Fibroblast of skin of right quadriceps (primary cell): ENCODE measurements at places on chromosomes 7 and 10.
A peak's percentile ranks its signal among the peaks of the same experiment; 100 is the strongest.

- DNase-seq = peak; percentile 28
These were observed 543.1 kb upstream of the MBL2 start for GRCh38 chr10:53315709-53316108.

GRCh38 chr7:35386816-35387706 is 133.2 kb upstream of the TBX20 start:
- DNase-seq = no peak

- no peak for DNase-seq
These were observed 219.7 kb downstream of the TRIL start for GRCh38 chr7:28738412-28738811.

DNA sequence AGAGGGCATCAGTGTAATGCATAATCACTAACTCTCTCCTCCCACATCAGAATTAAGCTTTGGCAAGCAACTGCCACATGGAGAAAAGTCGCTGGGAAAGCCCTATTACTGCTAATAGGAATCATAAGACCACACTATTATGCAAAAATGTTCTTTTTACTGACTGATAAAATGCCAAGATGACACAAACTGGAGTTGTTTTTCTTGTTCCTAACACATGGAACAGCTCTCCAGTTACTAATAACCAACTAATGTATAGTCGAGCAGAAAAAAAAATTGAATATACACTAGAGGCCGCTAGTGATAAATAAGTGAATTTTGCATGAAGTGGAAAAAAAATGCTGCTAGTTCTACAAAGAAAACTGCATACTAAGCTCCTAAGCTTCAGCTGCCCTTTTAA is 165.6 kb downstream of the TPK1 start:
- peak; percentile 2 for DNase-seq

DNA sequence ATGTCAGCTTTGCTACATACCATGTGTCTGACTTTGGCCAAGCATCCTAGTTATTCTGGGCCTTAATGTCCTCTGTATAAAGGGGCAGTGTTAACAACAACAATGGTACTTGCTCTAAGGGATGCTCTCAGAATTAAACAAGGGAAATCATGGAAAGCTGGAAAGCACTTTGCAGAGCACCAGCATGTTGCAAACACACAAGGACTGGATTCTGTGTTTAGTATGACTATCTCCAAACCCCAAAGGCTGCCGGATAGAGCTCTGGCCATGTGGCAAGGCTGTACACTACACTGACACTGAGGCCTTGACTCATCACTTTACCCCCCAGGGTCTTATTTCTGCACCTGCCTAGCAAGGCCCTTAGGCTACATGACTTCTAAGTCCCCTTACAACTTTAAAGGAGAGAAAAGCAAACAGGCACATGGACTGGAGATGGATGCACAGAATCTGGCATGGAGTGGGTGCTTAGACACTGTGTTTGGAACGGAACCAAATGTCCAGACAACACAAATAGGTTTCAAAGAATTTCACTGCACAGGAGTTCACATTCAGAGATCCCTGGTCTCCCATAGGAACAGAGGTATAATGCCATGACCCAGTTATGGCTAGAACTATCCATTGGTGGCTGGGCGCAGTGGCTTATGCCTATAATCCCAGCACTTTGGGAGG is 74.6 kb downstream of the FAM13C start:
- DNase-seq = no peak

GRCh38 chr7:15128716-15129115 is 226.2 kb upstream of the DGKB start:
- DNase-seq = no peak

DNA sequence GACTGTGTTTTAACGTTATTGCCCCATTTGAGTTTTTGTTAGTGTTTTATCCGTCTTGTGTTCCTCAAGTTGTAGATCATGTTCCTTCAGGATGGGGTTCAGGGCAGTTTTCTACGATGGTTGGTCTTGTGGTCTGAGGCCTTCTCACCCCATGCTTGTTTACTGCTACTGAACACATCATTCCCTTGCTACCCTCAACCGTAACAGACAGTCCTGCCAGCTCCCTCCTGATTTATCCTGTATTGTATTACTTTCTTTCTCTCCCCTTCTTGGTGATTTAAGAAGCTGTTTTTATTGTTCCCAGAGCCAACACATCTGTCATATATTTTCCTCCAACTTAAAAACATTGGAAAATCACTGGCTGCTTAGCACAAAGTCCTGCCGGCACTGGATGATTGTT is 719.8 kb downstream of the INHBA start:
- DNase-seq = no peak

GRCh38 chr10:67629461-67629971 is 66.5 kb downstream of the CTNNA3 start:
- DNase-seq = peak; percentile 13

DNA sequence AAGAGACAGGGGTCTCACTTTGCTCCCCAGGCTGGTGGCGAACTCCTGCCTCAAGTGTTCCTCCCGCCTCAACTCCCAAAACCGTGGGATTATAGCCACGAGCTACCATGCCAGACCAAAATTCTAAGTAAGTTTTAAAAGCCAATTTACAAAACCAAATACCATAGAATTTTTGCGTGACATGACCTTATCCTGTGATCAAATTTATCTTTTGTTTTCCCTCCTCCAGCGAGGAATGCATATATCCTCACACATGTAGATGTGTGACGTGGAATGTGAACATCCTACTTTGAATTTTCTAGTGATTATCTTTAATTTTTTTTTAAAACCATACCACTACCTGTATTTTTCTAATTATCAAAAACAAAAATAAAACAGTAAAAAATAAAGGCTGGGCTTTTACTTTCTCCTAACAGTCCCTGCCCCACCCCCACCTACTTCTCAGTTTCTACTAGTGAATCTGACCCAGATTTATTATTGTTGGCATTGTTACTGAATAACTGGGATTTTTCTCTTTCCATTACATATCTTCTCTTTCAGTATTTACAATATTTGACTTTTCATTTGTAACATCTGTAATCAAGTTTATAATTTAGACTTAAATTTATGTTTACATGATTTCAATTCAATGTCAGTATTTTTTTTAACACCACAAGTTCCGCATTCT is 26.0 kb downstream of the CYTH3 start:
- peak; percentile 72 for DNase-seq

- DNase-seq = no peak
These were observed 16.5 kb downstream of the MYPN start for GRCh38 chr10:68125772-68126171.

- peak; percentile 31 for DNase-seq
These were observed 4.1 kb upstream of the SFR1 start for GRCh38 chr10:104117839-104118323.

DNA sequence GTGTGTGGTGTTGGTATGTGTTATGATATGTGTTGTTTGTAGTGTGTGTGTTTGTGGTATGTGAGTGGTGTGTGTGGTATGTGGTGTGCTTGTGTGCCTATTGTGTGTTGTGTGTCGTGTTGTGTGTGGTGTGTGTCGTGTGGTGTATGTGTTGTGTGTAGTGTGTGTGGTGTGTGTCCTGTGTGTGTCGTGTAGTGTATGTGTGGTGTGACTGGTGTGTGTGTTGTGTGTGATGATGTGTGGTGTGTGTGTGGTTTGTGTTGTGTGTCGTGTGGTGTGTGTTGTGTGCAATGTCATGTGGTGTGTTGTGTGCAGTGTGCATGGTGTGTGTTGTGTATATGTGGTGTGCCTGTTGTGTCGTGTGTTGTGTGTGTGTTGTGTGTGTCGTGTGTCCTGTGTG is 144.6 kb downstream of the DNAJB6 start:
- no peak for DNase-seq

DNA sequence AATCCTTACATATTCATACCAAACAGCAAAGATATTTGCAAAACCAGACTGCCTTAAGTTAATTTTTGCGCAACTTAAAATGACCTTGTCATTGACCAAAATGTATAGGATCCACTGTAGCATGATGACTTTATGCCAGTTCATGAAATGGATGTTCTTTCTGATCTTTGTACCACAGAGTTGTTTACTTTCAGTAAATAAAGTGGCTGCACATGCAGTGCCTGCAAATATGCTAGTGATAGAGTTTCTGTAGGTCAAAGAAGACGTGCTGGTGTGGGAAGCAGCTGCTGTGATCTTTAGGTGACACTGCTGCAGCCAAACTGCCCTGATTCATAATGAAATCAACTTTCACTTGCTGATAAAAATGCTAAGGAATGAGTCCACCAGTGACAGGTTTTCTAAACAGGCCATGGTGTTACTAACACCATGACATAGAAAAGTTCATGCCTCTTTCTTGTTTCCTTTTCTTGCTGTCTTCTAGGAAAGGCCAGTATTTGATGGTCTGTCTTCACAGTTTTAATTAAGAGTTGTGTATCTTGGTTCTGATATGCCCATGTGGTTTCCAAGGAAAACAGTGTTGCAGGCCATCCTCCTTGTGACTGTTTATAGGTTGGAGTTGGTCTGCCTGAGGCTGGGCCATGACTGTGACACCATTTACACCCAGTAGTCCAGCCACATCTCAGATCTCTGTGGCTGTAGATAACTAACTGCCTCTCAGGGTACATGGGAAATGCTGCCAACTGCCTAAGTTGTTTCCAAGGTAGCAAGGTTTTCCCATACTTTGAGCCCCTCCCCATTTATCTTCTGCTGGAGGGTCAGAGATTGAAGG is 62.5 kb downstream of the INSYN2A start:
- DNase-seq = no peak

- peak; percentile 69 for DNase-seq
These were observed at the start of gene IGFBP3 for GRCh38 chr7:45920502-45921380. Gene IGFBP3, minus strand, starts transcription at chr7:45921272. Its CDS starts 132 bp downstream, at chr7:45921140.

GRCh38 chr10:129411393-129411705 is 55.7 kb upstream of the MGMT start:
- no peak for DNase-seq

GRCh38 chr10:116098411-116099022 is 174.5 kb downstream of the GFRA1 start:
- DNase-seq = peak; percentile 31

GRCh38 chr7:35463176-35463700 is 209.3 kb upstream of the TBX20 start:
- DNase-seq = no peak

GRCh38 chr10:126352453-126352852 is 35.8 kb downstream of the ADAM12 start:
- DNase-seq = no peak

GRCh38 chr10:22133749-22134624 is 83.8 kb downstream of the EBLN1 start:
- DNase-seq = no peak

DNA sequence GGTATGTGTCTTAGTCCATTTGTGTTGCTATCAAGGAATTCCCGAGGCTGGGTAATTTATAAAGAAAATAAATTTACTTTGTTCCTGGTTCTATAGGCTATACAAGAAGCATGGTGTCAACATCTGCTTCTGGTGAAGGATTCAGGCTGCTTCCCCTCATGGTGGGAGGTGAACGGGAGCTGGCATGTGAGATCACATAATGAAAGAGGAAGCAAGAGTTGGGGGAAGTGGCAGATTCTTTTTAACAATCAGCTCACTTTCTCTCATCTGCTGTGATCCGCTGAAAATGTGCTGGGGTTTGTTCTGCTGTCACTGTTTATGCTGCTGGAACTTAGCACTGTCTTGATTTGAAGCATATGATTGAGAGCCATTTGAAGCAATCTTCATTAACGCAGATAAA is 730.0 kb upstream of the SORCS1 start:
- no peak for DNase-seq

GRCh38 chr10:94315975-94316464 is 46.7 kb downstream of the NOC3L start:
- DNase-seq = peak; percentile 82

DNA sequence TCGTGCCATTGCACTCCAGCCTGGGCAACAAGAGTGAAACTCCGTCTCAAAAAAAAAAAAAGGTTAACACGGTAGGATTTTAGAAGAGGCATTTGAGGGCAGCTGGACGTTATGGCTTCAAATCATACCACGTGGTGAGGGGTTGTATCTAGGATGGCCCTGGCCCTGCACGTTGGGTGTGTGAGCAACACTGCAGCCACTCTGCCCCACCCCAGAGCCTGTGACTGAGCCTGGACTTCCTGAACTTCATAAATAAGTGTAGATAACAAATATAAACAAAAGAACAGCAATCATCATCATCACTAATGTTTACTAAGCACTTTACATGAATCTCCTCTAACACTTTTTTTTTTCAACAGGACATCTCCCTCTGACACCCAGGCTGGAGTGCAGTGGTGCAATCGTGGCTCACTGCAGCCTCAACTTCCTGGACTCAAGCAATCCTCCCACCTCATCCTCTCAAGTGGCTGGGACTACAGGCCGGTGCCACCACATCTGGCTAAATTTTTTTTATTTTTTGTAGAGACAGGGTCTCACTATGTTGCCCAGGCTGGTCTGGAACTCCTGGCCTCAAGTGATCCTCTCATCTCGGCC is 169.5 kb upstream of the FRMD4A start:
- no peak for DNase-seq

DNA sequence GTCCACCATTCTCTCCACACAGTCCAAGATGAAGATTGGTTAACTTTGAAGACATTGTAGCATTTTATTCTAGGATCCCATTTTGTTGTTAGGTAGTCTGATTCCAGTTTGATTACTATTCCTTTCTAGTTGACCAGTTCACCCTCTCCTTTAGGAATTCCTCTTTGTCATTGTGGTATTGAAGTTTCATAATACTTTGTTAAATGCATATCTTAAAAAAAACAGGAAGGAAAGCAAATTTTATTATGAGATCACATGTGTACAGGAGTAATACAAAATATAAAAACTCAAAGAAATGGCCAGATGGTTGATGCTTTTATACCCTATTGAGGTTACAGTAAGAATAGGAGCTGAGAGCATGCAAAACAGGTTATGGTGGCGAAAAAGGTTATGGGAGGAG is 15.5 kb upstream of the SEMA3C start:
- DNase-seq = peak; percentile 17

- DNase-seq = peak; percentile 65
These were observed 48.0 kb downstream of the CREB3L2 start for GRCh38 chr7:137953665-137954470.

DNA sequence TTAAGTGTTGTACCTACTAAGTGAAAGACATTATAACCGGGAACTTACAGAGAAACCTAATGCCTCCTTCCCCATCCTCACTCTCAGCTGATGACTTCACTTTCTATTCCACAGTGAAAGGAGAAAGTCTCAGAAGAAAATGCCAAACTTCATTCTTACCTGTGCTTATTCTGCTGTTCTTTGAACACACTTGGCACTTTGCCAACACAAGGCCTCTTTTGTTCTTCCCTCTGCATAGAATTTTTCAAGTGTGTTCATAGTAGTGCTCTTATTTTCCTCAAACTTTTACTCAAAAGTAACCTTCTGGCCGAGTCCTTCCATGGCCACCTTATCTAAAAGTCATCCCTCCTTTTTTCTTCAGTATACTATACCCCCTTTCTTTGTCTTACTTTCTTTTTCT is 59.4 kb upstream of the ETV1 start:
- no peak for DNase-seq

- DNase-seq = no peak
These were observed 30.8 kb downstream of the LSMEM1 start for GRCh38 chr7:112511451-112512202.

DNA sequence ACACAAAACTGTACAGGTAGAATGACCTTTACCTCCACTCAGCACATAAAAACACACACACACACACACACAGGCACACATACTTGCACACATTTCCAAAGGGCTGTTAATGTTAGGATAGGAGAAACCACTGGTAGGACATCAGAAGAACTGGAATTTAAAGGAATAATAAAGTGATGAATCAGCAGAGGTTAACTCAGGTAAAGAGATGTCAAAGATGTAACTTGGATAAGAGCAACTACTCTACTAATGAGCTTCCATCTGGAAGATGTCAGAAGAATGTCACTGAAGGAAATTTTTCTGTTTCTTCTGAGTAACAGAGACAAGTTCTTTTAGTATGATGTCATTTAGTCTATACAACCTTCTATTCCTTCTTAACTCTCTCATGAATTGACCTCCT is 26.4 kb upstream of the GPR37 start:
- DNase-seq = no peak
